ENCODE measurements at places on chromosomes 1 and 21. TPM values are rescaled to one million over a fixed set of nuclear protein-coding genes. Genes with fewer than 3 reads are reported as not detected.
A peak's percentile ranks its signal among the peaks of the same experiment; 100 is the strongest.

GRCh38 chr21:25881524-25882376, 147.0 kb downstream of the GABPA start:
- H3K27ac ChIP-seq, result no peak overlapping the region
- peaks cover 8% of the 10 kb centered on the region for H3K4me1 ChIP-seq
- no peaks in the 10 kb centered on the region for H3K27me3 ChIP-seq
- H3K36me3 ChIP-seq, result peaks cover 6% of the 10 kb centered on the region
- H3K4me3 ChIP-seq, result no peak overlapping the region

GRCh38 chr1:62286786-62287224, 32.4 kb downstream of the KANK4 start:
- DNase-seq, result no peak
- H3K27me3 ChIP-seq, result no peaks in the 10 kb centered on the region
- H3K4me1 ChIP-seq, result peaks cover 17% of the 10 kb centered on the region
- H3K27ac ChIP-seq, result no peak overlapping the region
- peak overlapping the region; percentile 20 for H3K4me3 ChIP-seq

DNA sequence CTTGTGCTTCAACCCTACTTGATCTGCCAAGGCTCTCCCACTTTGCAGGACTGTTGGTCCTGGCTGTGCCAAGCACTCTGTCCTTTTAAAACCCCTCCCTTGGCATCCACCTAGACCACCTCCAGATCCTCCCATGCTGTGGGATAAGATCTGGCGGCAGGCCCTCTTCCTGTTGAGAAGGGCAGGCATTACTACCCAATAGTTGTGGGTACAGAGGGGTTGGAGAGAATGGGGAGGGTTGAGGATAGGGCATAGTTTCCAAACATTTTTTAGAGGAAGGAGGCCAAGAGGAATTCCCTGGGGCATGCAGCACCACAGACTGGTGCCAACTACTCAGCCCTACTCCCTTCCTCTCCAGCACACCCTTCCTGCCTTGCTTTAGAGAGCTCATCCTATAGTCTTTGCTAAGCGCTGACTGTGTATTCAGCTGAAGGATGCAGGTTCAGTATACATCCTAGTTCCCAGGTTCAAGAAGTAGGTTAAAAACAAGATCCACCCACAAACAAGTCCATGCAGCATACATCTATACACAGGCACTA, 70.7 kb downstream of the TRABD2B start:
- no peaks in the 10 kb centered on the region for H3K36me3 ChIP-seq
- no peaks in the 10 kb centered on the region for H3K4me1 ChIP-seq
- DNase-seq, result no peak
- no peaks in the 10 kb centered on the region for H3K27me3 ChIP-seq

DNA sequence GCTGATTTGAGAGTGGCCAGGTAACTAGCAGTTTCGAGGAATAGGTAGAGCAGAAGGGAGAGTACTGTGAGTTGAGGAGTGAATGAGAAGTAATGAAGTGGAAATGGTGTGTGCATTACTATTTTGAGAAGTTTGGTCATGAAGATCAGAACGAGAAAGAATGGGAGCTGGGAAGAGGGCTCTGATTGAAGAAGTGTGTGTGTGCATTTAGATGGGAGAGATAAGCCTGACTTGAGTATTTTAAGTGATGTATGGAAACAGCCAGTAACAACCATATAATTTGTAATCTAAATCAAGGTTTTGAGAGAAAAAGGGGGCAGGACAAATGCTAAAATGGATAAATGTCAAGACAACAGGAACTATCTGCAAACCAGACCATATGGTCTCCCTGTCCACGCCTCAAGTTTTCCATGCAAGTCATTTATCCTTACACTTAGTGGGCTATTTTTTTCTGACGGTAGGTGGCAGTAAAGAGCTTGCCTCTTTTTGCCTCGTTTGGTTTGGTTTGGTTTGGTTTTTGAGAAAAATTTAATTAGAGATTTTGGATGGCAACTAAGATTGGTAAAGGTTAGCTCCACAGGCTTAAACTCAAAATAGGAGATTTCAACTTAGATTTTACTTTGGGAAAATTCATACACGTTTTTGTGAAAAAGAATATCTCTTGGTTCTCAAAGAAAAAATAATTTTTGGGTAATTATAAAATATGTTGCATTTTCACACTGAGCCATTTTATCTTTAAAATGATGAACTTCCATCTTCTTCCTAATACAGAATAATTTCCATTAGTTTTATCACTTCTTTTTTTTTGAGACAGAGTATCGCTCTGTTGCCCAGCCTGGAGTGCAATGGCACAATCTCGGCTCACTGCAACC, 9.5 kb upstream of the B3GALNT2 start:
- DNase-seq, result no peak
- H3K4me3 ChIP-seq, result no peak overlapping the region
- no peaks in the 10 kb centered on the region for H3K36me3 ChIP-seq
- no peaks in the 10 kb centered on the region for H3K4me1 ChIP-seq

DNA sequence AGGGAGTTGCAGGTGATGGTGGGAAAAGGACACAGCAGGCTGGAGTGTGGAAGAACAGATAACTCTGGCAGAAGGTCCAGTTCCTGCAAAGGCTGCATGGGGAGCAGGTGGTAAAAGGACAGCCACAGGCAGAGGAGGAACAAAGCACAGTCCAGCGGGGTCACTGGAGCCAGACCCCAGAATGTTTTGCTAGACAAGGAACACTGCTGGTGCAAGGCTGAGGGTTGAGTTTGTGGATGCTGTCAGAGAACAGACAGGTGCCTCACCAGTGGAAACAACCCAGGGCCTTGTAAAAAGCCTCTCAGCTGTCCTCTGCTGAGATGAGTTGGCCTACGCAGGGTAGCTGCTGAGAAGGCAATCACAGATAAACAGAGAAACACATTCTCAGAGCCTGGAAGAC, 101.7 kb downstream of the SSBP3 start:
- H3K27me3 ChIP-seq, result no peaks in the 10 kb centered on the region
- DNase-seq, result no peak
- peaks cover 7% of the 10 kb centered on the region for H3K4me1 ChIP-seq
- H3K4me3 ChIP-seq, result no peak overlapping the region
- H3K36me3 ChIP-seq, result no peaks in the 10 kb centered on the region

GRCh38 chr1:160376525-160377131, 9.8 kb downstream of the NHLH1 start:
- no peak overlapping the region for H3K4me3 ChIP-seq
- H3K27ac ChIP-seq, result no peak overlapping the region
- DNase-seq, result no peak
- no peaks in the 10 kb centered on the region for H3K27me3 ChIP-seq

DNA sequence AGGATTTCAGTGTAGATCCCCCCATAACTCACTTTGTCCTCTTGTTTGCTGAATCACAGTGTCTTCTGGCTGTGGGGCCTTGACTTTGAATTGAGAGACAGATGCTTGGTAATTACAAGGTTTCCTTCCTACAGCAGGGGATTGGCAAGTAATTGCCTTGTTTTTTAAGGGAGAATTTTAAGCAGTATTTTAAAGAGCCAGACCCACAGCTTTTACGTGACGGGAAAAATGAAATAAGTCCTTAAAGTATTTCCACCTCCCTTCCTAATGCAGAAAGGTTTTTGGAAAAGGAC, 41.0 kb downstream of the PGBD5 start:
- DNase-seq, result no peak
- H3K4me3 ChIP-seq, result no peak overlapping the region
- no peaks in the 10 kb centered on the region for H3K36me3 ChIP-seq
- no peak overlapping the region for H3K27ac ChIP-seq
- H3K27me3 ChIP-seq, result no peaks in the 10 kb centered on the region
- peaks cover 2% of the 10 kb centered on the region for H3K4me1 ChIP-seq

- H3K4me3 ChIP-seq, result no peak overlapping the region
- no peak for DNase-seq
- H3K36me3 ChIP-seq, result no peaks in the 10 kb centered on the region
- no peak overlapping the region for H3K27ac ChIP-seq
- no peaks in the 10 kb centered on the region for H3K27me3 ChIP-seq
Observed at GRCh38 chr1:81873946-81874345, 73.2 kb downstream of the ADGRL2 start.

DNA sequence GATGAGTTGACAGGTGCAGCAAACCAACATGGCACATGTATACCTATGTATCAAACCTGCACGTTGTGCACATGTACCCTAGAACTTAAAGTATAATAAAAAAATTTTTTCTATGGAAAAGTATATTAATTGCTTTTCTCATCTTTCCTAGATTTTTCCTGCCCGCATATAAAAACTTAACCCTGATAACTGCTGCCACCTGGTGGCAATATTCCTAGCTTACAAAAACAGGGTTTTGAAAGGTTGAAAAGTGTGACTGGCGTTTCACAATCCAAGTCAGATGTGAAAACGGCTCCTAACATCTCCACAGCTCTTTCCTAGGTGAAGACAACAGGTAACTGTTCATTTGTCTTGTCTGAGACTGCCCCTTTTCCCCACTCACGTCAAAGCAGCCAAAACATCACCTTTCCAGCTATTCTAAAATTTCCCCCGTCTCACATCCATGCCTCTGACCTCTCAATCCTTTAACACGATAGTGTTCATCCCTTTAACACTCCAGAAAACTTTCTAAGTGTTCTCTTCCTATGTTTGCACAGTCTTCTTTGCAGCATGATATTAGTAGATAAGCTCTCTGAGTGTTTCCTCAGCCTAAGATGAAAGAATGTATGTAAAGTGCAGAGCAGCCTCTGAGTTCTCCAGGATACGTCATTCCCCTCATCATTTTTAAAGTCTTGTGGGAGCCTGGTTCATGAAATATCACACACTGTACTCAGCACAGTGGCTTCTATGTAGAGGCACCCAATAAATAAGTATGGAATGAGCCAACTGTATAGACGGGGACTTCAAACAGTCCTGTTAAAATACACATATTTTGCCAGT, 27.5 kb downstream of the OVGP1 start:
- no peaks in the 10 kb centered on the region for H3K27me3 ChIP-seq
- no peak overlapping the region for H3K4me3 ChIP-seq
- peak; percentile 47 for DNase-seq
- no peak overlapping the region for H3K27ac ChIP-seq
- H3K36me3 ChIP-seq, result no peaks in the 10 kb centered on the region

- peak within 1 kb of the TSS; percentile 93 for H3K27ac ChIP-seq
- peak; percentile 69 for DNase-seq
- no peaks in the 10 kb centered on the region for H3K36me3 ChIP-seq
Observed at GRCh38 chr1:210328746-210329503, at the start of gene HHAT. Gene HHAT (plus strand): TSS chr1:210328902. CDS start chr1:210348976, 20,074 bp downstream.

DNA sequence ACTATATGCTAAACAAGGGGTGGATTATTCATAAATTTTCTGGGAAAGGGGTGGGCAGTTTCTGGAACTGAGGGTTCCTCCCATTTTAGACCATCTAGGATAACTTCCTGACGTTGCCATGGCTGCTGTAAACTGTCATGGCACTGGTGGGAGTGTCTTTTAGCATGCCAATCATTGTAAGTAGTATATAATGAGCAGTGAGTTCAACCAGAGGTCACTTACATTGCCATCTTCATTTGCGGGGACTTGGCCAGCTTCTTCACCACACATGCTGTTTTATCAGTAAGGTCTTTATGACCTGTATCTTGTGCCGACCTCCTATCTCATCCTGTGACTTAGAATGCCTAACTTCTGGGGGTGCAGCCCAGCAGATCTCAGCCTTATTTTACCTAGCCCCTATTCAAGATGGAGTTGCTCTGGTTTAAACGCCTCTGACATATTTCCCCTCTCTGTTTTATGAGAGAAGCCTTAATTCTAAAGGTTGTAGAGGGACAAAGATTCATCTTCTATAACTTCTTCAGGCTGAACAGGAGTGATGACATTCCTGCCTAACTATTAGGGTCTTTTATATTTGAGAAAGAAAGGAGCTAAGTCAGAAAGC, 60.4 kb downstream of the DIP2A start:
- H3K36me3 ChIP-seq, result peaks cover 6% of the 10 kb centered on the region
- H3K27ac ChIP-seq, result no peak overlapping the region
- H3K4me3 ChIP-seq, result no peak overlapping the region
- no peak for DNase-seq

- H3K4me1 ChIP-seq, result peaks cover 9% of the 10 kb centered on the region
- H3K4me3 ChIP-seq, result peak overlapping the region; percentile 21
- H3K36me3 ChIP-seq, result no peaks in the 10 kb centered on the region
- DNase-seq, result no peak
- no peak overlapping the region for H3K27ac ChIP-seq
- no peaks in the 10 kb centered on the region for H3K27me3 ChIP-seq
Observed at GRCh38 chr1:24199291-24199900, 12.3 kb upstream of the IFNLR1 start.

DNA sequence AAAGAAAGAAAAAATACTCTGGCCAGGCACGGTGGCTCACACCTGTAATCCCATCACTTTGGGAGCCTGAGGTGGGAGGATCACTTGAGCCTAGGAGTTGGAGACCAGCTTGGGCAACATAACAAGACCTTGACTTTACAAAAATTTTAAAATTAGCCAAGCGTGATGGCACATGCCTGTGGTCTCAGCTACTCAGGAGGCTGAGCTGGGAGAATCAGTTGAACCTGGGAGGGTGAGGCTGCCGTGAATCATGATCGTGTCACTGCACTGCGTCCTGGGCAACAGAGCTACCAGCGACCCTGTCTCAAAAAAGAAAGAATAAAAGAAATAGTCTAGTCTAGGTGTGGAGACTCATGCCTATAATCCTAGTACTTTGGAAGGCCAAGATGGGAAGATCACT, 22.3 kb downstream of the RRP1B start:
- H3K4me3 ChIP-seq, result no peak overlapping the region
- no peak for DNase-seq
- H3K36me3 ChIP-seq, result peaks cover 76% of the 10 kb centered on the region
- H3K4me1 ChIP-seq, result no peaks in the 10 kb centered on the region

DNA sequence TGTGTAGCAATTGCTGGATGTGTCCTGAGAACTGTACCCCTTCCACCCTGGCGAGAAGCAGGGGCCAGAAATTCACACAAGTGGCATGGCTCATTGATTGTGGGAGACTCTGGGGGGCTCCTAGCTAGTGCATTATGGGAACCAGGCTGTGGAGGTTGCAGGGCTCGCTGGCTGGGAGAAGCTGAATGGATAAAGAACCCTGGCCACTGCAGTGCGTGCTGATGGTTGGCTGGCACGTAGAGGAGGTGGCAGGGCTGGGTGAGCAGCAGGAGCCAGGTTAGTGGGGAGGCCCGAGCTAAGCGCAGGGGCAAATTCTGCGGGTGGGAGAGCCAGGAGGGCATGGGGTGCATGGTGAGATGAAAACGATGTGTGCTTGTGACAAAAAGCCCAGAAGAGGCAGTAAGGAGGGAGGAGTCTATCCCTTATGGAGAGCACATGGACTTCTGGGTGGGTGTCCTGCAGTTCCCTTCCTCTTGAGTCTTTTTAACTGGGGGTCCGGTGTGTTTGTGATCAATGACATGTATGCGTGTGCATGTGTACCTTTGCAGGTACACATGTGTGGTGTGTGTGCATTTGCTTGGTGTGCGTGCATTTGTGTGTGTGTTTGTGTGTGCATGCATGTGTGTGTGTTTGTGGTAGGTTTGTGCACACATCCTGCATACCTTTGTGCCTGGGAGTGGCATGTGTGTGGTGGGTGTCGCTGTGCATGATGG, 3.6 kb downstream of the GUK1 start:
- DNase-seq, result no peak
- H3K4me3 ChIP-seq, result no peak overlapping the region
- H3K36me3 ChIP-seq, result no peaks in the 10 kb centered on the region
- H3K4me1 ChIP-seq, result peaks cover 83% of the 10 kb centered on the region
- no peaks in the 10 kb centered on the region for H3K27me3 ChIP-seq

GRCh38 chr1:93694819-93695218, 13.2 kb upstream of the BCAR3 start:
- no peaks in the 10 kb centered on the region for H3K36me3 ChIP-seq
- H3K4me1 ChIP-seq, result peaks cover 6% of the 10 kb centered on the region
- DNase-seq, result no peak
- no peak overlapping the region for H3K4me3 ChIP-seq

ATP1A2 gene
- 10.2 TPM for total RNA-seq

DPYD gene
- total RNA-seq, result 106 TPM

TCEA3 gene
- 32.5 TPM for total RNA-seq

RBP7 gene
- not detected for total RNA-seq

PCP4 gene
- total RNA-seq, result 0.67 TPM

AURKAIP1 gene
- total RNA-seq, result 149 TPM
